Activated naive CD4-positive, alpha-beta T cell treated with Interleukin-2 at 50 U/mL for 16 hours (primary cell): ENCODE measurements at places on chromosomes 13 and 19.

GRCh38 chr13:76635232-76636230 lies 250.7 kb downstream of the KCTD12 start:
- no peak for DNase-seq

GRCh38 chr19:1046836-1047695 lies 7.2 kb downstream of the ABCA7 start:
- DNase-seq = no peak

DNA sequence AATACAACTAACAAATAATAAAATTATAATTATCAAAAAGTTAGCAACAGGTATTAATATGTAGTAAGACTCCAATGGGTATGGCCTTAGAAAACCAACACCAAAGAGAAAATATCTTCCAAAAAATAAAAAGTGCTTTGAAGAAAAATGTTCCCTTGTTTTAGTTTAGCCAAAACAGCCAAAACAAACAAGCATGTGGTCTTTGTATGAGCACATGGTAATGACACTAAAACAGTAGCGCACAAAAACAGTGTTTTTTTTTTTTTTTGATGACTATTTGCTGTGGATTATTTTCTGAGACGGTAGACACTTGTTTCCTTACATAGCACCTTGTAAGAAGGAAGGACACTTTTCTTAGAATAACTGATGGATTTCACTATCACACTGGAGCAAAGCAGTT lies 459.3 kb downstream of the ITGBL1 start:
- DNase-seq = no peak

- no peak for DNase-seq
Measured at GRCh38 chr13:110015253-110015652, 228.9 kb upstream of the IRS2 start.

- no peak for DNase-seq
Measured at GRCh38 chr13:113029061-113029445, 60.0 kb downstream of the MCF2L start.

DNA sequence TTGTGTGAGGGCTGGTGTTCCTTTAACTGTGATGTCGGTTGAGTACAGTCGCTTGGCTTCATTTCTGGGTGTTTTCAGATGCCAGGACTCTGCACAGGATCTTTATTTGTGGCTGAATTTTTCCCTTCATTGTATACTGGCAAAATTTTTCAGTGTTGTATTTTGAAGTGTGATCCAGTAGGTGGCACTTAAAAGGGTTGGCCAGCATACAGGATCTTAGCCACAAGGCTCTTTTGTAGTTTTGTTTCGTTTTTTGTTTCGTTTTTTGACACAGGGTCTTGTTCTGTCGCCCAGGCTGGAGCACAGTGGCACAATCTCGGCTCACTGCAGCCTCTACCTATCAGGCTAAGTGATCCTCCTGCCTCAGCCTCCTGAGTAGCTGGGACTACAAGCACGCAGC lies 8.7 kb downstream of the FCAR start:
- DNase-seq = no peak

- DNase-seq = no peak
Measured at GRCh38 chr13:106373989-106374572, 161.4 kb downstream of the EFNB2 start.

- DNase-seq = no peak
Measured at GRCh38 chr13:78689011-78689410, 30.1 kb upstream of the OBI1 start.

GRCh38 chr19:56947206-56947605 lies 106.7 kb upstream of the PEG3 start:
- no peak for DNase-seq

DNA sequence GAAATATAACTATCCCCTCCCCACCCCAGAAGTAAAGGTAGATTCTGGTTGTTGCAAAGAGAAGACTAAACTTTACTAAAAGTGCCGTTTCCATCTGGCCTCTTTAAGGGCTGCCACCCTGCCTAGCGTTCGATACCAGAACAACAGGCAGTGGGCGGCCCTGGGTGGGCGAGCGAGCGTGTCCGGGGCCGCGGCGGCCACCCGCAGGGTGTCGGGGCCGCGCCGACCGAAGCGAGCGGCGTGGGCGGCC lies 2.6 kb downstream of the FGF9 start:
- peak; percentile 47 for DNase-seq
